ENCODE measurements at places on chromosomes 5 and 9.

GRCh38 chr9:109107402-109108240, 12.1 kb downstream of the TMEM245 start:
- peak; percentile 58 for DNase-seq

DNA sequence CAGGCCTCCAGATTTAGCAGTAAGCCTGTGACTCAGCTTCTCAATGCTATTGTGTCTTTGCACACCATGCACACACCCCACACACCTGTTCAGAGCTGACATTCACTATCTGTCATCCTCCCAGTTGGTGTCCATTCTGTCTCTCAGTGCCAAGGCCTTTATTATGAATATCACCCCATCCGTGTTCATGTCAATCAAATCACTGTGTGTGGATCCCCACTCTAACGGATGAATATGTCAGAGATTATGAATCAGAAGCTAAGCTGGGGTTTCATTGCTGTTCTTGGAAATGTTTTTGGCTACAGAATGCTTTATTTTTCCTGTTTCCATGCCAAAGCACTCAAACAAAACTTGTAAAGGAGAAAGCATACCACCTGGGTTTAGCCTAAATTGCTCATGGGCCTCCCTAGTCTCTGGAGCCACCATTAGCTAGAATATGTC, 9.4 kb upstream of the MAMDC2 start:
- no peak for DNase-seq

- DNase-seq, result no peak
Measured at GRCh38 chr5:175697846-175698245, 40.0 kb downstream of the HRH2 start.

- no peak for DNase-seq
Measured at GRCh38 chr5:117486261-117486660, 911.6 kb upstream of the SEMA6A start.

GRCh38 chr9:112890106-112891081, at the start of gene SLC46A2:
TSS of gene SLC46A2 (minus strand) at chr9:112890876. CDS start at chr9:112890681, 195 bp downstream.
- DNase-seq, result no peak

GRCh38 chr5:177547736-177548135, 6.6 kb downstream of the FAM193B start:
- no peak for DNase-seq

DNA sequence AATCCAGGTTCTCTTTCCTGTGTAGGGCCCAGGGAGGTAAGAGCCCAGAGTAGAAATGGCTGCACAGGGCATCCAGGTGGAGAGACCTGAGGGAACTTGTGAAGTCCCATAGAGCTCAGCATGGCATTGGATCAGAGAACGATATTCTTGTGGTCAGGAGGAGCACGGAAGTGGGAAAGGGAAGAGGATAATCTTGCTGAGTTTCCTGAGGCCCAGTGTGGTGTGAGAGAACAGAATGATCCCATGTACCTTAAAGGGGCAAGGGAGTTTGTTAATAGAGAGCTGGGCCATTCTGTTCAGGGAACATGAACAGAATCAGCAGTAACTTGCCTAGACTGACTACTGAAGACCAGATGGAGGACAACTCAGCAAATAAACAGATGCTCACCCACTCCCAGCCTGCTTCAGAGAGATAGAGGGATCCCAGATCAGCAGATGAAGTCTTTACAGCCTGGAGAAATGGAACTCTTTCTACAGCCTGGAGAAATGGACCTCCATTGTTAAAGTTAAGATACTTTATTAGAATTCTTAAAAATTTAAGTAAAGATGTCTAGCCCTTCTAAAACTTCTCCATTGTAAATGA, 119.7 kb upstream of the ELL2 start:
- DNase-seq, result no peak

DNA sequence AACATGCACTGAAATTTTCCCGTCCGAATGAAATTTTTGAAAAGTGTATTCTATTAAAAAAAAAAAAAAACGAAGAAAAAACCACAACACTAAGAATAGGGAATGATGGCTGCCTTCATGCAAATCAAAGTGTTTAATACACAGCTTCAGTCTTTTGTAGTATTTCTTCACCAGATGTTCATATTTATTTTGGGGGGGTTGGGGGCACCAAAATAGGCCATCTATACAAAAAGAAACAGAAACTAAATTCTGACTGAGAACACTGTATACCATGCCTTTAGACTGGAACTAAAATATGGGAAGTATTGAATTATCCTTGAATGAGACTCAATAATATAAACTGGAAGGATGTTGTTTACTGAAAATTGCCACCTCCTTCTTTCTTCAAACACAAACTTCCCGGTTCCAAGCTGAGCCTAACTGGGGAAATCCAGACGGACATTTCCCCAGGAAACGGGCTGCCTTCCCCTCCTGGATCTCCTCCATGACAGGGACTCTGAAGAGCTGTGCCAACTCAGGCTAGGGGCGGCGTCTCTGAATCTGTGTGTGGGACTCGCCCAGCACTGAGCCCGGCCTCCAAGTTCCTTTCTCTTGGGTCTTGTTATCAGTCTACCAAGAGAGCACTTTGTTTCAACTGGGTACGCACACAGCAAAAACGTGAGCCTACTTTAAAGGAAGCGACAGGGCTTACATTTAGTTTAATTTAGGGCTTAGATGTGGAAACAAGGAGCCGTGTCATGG, 511.3 kb upstream of the ADAMTS16 start:
- no peak for DNase-seq

- DNase-seq, result no peak
Measured at GRCh38 chr9:93309889-93310425, 126.0 kb downstream of the WNK2 start.

DNA sequence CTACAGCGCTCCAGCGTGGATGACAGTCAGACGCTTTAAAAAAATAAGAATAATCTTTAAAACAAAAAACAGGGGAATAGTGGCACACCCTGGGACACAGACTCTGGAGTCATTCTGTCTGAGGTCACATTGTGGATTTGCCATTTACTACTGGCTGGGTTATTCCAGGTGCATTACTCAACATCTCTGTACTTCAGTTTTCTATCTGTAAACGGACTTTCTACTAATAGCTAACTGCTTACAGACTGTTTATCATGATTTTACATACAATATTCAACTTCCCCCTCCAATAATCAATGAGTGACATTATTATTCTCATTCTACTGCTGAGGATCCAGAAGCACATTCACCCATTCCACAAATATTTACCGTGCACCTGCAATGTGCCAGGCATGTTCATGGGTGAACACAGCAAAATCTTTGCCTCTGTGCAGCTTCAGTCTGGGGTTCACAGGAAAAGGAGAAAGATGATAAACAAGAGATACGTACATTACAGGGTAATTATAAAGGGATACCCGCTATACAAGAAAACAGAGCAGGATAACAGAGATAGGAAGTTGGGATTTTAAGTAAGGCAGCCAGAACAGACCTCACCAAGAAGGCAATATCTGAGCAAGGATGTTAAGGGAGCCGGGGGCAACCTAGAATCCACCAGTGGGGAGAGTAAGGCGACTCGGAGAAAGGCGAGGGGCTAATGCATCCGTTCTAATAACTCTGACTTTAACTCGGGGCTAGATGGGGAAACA, 984 bp upstream of the RAD23B start:
- DNase-seq, result no peak

GRCh38 chr5:107426209-107426608, 244.5 kb downstream of the EFNA5 start:
- no peak for DNase-seq

DNA sequence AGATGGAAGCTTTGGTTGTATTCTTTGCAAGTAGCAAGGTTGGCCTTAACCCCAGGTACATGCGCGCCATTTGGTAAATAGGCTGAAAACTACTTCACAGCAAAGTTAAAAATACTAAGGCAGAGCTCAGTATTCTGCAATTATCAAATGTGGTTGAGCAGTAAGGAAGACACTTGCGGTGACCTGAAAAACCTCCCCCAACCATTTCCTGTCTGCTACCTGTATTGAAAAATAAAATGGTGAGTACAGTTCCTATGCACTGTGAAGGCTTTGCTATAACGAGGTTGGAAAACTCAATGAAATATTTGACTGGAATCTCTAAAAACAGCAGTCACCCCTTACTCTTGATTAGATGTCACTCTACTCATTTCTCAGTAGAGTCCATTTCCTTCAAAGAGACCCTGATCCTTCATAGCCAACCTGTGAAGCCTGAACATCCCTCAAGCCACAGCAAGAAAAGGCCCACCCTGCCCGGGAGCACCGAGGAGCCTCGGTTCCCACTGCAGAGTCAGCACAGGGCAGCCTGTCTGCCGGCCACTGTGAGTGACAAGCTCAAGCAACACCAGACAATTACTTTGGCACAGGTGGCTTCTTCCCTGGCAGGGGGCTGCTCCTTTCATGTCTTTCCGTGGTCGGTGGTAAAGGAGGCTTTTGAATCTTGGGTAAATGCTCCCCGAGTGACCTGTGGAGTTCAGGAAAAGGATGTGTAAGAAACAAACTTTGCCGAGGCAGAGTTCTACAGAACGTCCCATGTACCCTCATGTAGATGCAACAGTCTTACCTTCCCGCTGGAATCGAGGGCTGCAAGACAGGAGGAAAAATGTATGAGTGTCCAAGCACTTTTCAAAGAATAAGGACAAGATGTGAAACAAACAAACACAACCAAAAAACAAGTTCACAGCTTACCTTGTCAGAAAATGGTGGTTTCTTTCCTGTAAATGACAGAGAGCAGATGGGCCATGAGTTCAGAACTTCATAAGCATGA, 29.6 kb downstream of the C5orf58 start:
- DNase-seq, result no peak

- DNase-seq, result peak; percentile 59
Measured at GRCh38 chr5:153752890-153753289, 262.4 kb downstream of the GRIA1 start.

DNA sequence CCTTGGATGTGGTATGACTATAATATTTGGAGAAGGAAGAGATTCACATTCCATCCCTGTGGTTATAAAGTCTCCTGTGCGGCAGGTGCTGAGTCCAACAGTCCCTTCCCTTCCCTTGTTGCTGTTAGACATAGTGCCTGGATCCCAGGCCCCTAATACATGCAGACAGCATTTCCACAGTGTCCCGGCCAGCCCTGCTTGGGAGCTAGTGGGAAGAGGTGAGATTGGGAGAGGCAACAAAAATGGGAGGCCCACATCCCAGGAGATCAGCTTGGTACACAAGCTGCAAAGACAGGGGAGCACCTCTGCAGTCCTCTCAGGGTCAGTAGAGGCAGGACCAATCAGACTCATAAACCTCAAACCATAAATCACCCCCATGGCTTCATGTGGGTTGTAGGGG, 3.3 kb upstream of the NEURL1B start:
- no peak for DNase-seq

DNA sequence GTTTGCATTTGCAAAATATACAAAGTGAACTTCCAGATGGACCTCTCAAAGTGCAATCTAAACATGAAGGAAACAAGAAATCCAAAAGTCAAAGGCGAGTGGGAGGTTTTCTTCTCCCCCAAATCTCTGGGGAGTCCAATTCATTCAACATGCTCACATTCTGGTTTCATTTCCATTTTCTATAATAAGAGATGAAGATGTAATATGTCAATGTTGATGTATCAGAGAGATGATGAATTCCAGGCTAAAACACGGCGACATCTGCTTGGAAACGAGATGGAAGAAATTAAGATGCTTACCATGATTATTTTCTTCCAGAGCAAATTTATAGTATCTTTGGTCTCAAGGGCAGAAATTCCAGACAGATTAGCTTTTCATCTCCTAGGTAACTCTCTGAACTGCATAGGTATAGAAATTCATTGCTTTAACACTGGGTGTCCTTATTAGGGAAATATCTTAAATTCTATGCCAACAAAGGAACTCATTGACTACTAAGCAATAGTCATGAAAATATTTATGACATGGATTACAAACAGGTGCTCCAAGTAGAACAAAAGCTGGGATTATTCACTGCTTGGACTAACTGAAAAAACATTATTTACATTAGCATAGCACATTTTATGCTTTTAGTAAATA, 287.9 kb downstream of the SEC61B start:
- no peak for DNase-seq

DNA sequence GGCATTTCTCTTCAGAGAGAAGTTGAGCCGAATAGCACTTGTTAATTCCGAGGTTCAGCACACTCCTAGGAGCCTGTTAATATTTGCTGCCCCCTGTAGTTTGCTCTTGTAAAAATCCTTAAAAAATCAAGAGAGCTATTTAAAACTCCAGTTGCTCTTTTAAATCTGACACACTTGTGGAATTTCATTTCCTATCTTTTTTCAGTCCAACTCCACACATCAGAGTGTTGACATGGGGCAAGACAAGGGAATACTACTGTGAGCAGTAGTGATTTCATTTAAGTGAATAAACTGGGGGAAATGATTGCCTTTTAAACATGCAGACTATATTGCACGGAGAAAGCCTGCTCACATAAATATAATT, 1096.3 kb upstream of the DMAC1 start:
- no peak for DNase-seq

GRCh38 chr9:125074976-125075375, 68.4 kb downstream of the SCAI start:
- DNase-seq, result peak; percentile 17

DNA sequence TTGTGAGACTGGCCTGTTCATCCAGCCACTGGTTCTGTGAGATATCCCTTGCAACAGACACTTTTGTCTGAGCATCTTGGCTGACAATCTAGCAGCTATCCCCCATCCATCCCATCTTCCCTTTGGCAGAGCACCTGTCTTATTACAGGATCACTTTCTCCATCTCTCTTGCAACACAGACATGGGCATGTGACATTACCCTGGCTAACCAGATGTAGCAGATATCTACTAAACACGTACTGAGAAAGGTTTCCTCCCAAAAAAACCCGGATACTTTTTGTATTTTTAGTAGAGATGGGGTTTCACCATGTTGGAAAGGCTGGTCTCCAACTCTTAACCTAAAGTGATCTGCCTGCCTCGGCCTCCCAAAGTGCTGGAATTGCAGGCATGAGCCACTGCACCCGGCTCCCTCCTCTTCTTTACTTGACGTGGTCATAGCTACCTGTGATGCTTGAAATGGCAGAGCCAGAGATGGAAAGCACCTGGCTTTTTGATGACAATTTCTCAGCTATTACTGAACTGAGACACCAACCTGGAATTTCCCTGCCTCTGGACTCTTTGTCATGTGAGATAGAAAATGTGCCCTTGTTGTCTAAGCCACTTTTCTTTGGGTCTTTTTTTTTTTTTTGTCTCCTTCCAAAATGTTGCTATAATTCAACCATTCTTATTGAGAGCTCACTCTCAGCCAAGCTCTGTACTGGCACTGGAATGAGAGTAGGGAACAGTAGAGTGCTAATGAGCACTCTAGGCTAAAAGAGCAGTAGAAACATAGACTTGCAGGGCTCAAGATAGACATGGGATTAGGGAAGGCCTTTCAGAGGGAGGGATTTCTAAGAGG, 32.6 kb downstream of the FNBP1 start:
- DNase-seq, result no peak

DNA sequence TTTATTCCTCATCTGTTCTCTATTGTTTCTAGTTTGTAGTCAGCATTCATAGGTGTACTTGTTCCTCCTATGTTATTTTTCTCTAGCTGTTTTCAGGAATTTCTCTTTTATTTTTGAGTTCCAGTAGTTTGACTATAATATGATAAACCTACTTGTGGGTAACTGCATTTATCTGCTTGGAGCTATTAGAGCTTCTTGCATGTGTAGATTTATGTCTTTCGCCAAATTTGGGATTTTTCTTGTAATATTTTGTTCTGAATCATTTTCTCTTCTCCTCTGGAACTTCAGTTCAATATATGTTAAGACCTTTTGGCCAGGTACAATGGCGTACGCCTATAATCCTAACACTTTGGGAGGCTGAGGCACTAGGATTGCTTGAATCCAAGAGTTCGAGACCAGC, 37.4 kb downstream of the JMY start:
- DNase-seq, result no peak
